ENCODE measurements at places on chromosomes 1 and 21. TPM values are rescaled to one million over a fixed set of nuclear protein-coding genes. Genes with fewer than 3 reads are reported as not detected.

Gene AADACL4
- polyA plus RNA-seq, result 0.58 TPM

Gene HSD3B1
- polyA plus RNA-seq, result not detected

Gene OXCT2
- polyA plus RNA-seq, result 0.32 TPM

Gene SH2D5
- polyA plus RNA-seq, result 0.19 TPM

Gene HEYL
- polyA plus RNA-seq, result 7.2 TPM

Gene KCNE2
- 0.80 TPM for polyA plus RNA-seq

Gene UBE2J2
- polyA plus RNA-seq, result 57.4 TPM

Gene SH2D1B
- polyA plus RNA-seq, result not detected

DNA sequence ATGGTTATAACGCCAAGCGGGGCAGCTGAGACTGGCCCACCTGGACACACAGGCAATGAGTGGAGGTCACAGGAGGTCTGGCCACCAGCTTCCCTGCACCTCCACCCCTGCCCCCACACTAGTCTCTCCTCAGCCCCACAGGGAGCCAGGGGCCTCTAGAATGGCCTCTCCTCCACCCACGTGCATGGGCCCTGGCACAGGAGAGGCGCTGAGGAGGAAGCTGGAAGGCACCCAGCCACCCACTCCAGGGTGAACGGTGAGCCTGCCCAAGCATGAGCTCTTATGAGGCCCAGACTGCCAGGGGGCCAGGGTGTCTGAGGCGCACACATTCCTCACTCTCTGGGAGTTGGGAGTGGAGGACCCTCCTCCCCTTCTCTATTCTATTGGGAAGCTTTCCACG lies 22.2 kb downstream of the LRP8 start:
- peaks cover 5% of the 10 kb centered on the region for H3K4me1 ChIP-seq
- H3K36me3 ChIP-seq, result no peaks in the 10 kb centered on the region
- no peak overlapping the region for H3K4me3 ChIP-seq

DNA sequence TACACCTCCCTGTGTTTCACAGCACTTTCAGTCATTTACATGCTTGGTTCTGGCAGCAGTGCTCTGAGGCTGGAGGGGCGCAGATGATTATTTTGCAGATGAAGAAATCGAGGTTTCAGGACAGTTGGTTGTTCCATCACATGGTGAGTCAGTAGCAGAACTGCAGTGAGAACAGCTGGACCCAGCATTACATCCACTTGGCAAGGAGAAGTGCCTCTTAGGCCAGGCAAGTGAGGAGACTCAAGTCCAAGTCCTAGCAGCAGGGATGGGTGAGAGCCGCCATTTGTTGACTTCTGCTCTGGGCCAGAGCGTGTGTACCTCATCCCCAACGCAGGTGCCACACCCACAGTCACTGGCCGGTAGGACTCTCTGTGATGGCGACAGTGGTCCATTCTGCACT lies 26.8 kb upstream of the EPHA8 start:
- H3K27ac ChIP-seq, result no peak overlapping the region
- no peak overlapping the region for H3K4me3 ChIP-seq
- H3K4me1 ChIP-seq, result no peaks in the 10 kb centered on the region
- peaks cover 2% of the 10 kb centered on the region for H3K36me3 ChIP-seq

GRCh38 chr1:36836196-36836883 lies 198.0 kb downstream of the GRIK3 start:
- H3K4me3 ChIP-seq, result no peak overlapping the region
- H3K4me1 ChIP-seq, result no peaks in the 10 kb centered on the region
- H3K36me3 ChIP-seq, result no peaks in the 10 kb centered on the region
- peak; percentile 46 for DNase-seq

DNA sequence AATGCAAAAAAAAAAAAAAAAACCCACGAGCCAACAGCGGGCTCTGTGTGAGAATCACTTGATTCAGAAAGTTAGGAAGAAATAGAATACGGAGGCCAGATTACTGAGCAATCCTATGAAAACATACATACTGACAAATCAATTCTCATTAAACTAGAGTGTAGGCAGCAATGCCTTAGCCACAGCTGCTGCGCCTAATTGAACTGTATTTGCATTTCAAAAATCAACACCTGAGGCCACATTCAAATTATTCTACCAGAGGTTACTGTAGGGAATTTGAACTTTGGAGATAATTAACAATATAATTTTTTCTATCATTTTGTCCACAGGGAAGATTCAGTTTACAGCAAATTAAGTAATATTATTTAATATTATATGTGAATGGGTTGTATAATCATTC lies 138.4 kb upstream of the PLD5 start:
- DNase-seq, result no peak
- no peaks in the 10 kb centered on the region for H3K4me1 ChIP-seq
- no peak overlapping the region for H3K4me3 ChIP-seq
- H3K27ac ChIP-seq, result no peak overlapping the region

DNA sequence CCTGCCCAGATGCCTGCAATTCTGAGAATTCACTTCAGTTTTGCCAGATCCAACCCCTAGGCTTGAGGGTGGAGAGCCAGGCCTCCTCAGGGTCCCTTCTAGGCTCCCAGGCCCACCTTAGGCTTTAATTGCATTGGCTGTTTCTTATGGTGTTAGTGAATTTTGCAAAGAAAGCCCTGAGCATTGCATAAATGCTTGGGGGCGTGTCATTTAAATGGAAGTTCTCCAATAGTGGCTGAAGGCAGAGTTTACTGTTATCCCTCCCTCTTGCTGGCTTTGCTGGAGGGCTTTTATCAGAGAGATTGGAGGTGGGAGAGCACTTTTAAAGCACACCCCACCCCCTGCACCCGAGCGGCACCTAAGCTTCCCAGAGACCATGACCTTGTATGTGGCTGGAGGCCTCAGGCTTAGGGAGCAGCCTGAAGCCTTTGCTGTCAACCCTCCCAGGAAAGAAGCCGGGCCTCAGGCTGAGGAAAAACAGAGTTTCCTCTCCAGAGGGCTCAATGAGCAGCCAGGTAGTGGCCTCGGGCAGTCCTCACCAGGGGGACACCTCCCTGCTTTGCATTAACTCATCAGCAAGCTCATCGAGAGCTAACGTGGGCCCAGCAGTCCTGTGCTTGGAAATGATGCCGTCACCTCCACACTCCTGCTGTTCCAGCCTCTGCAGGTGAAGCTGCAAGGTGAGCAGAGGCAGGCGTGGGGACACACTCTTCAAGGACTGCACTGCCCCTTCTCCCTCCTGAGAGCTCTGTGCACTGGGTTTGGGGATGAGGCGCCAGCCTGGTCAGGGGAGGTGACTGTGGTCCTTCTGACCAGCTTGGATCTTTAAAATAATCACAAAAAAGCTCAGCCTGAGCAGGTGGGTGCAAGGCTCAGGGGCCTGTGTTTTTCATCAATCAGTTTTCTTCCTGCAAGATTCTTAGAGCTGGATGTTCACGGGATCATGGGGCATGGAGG lies 58.0 kb downstream of the STUM start:
- DNase-seq, result no peak
- H3K27me3 ChIP-seq, result no peaks in the 10 kb centered on the region
- peaks cover 3% of the 10 kb centered on the region for H3K4me1 ChIP-seq
- no peak overlapping the region for H3K27ac ChIP-seq
- no peaks in the 10 kb centered on the region for H3K36me3 ChIP-seq

DNA sequence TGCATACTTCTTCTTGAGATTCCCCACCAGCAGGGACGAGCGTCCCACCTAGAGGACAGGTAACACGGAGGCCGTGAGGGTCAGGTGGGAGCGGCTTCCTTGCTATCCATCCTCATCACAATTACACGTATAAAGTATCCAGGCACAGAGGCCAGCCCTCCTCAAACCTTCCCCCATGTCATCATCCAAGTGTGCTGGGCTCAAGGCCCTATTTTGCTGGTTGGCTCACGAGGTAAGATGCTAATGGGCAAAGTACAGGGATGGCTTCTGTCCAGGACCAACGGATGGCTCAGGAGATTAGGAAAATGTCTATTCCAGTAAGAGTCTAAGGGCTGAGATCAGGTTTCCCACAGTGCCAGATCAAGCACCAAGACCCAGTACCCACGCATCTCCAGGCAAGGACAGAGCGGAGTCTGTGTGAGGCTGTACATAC lies 11.5 kb upstream of the A3GALT2 start:
- H3K27ac ChIP-seq, result no peak overlapping the region
- no peak for DNase-seq
- H3K4me3 ChIP-seq, result no peak overlapping the region
- no peaks in the 10 kb centered on the region for H3K27me3 ChIP-seq
- H3K36me3 ChIP-seq, result peaks cover 29% of the 10 kb centered on the region

GRCh38 chr1:227546059-227546458 lies 17.3 kb upstream of the ZNF678 start:
- H3K4me3 ChIP-seq, result no peak overlapping the region
- no peak overlapping the region for H3K27ac ChIP-seq
- H3K27me3 ChIP-seq, result no peaks in the 10 kb centered on the region
- H3K36me3 ChIP-seq, result no peaks in the 10 kb centered on the region

- no peaks in the 10 kb centered on the region for H3K4me1 ChIP-seq
- no peak within 1 kb of the TSS for H3K27ac ChIP-seq
- peaks cover 36% of the 10 kb centered on the region for H3K36me3 ChIP-seq
- DNase-seq, result no peak
- H3K27me3 ChIP-seq, result no peaks in the 10 kb centered on the region
These were observed at the start of gene CFAP141 for GRCh38 chr1:154206196-154206595. Gene CFAP141, minus strand, starts transcription at chr1:154206333. Its CDS starts 26 bp downstream, at chr1:154206307.

DNA sequence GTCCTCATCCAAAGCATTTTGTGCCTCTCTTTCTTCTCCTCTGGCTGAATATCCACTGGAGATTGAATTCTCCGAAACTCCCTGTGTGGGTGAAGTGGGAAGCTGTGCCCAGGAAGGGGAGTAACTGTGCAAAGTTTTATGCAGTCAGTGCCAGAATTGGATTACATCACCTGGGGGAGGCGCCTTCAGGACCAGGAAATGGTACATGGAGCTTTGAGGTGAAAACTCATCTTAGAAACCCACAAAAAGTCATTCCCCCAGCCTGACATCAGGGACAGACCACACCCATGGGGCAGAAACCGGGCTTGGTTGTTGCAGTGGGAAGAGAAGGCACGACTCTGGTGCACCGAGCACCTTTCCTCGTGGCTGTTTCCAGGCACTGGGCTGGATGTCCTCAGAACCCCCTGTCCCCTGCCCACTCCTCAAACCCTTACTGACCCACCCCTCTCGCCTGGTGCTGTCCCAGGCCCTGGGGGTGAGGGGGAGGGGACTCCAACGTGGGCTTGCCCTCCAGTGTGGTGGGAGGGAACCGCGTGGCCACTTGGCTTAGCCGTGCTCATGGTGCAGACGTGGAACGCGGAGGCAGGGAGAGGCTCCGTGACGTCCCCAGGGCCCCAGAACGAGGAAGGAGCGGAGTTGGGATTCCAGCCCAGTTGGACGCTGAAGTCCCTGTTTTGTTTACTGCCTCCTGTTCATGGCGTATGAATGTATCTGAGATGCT lies 15.7 kb downstream of the TFF3 start:
- no peak for DNase-seq
- no peaks in the 10 kb centered on the region for H3K36me3 ChIP-seq
- no peaks in the 10 kb centered on the region for H3K4me1 ChIP-seq
- H3K27me3 ChIP-seq, result no peaks in the 10 kb centered on the region
- no peak overlapping the region for H3K27ac ChIP-seq

DNA sequence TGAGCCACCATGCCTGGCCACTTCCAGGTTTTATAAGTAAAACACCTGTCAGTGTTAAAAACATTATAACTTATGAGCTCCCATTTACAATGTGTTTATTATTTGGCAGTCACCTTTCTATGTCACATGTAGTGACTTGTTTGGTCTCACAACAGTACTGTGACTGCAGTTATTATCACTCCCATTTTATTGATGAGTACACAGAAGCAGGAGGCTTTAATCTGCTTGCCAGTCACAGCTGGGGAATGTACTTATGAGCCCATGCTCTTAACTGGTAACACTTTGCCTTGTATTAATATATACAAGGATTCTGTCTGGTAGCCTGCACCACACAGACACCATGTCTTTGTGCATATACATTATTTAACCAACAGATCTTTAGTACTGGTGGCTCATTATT lies 31.1 kb upstream of the BACH1 start:
- no peak overlapping the region for H3K4me3 ChIP-seq
- DNase-seq, result no peak
- H3K36me3 ChIP-seq, result no peaks in the 10 kb centered on the region
- no peak overlapping the region for H3K27ac ChIP-seq

GRCh38 chr1:7868070-7868780 lies 15.4 kb upstream of the UTS2 start:
- no peak for DNase-seq
- no peak overlapping the region for H3K4me3 ChIP-seq
- H3K27ac ChIP-seq, result no peak overlapping the region
- no peaks in the 10 kb centered on the region for H3K4me1 ChIP-seq
- H3K36me3 ChIP-seq, result no peaks in the 10 kb centered on the region

Measured in kidney (tissue), 22 donors.